ENCODE measurements at places on chromosomes 3 and 15.
A peak's percentile ranks its signal among the peaks of the same experiment; 100 is the strongest.

DNA sequence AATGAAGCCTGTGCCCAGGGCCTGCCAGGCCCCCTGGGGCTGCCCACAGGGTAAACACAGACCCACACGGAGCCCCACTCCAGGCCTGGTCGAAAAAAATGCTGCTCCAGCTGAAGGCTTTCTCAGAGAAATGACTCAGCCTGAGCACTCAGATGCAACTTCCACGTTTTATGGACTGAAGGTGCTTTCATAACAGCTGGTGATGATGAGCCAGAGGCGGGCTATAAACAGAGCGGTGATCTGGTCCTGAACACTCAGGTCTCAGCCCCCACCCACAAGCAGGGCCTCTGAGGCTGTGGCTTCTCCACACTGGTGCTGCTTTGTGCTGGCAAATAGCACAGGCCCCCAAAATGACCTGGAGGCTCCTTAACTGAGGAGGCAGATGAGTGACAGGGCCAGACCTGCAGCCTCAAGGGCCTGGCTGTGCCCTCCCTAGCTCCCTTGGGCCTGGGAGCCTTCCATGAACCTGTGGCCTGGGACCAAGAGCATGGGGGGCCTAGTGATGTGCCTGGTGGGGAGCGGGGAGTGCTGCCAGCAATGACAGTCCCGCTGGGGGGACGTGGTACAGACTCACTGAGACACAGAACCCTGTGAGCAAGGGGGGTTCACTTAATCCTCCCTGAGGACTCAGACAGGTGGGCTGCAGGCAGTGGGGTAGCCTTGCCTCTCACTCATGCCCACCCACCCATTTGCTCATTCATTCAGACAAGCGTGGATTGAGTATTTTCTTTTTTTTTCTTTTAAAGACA, 23.0 kb upstream of the FURIN start:
- DNase-seq = peak; percentile 90

DNA sequence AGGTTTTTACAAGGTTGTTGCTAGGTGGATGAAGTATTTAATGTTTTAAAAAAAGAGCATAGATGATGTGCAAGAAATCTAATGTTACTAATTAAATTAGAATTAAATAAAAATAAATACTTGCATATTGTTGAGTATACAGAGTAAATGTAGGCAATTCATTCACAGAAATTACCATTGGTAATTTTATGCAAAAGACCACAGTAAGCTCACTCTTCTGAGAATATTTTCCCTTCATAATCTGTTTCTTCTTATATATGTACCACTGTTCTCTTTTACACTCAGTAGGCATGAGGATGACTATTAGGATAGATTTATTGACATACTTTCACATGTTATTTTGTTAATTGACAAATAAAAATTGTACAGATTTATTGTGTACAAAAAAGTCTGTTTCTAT, 681.2 kb upstream of the NECTIN3 start:
- no peak for DNase-seq

DNA sequence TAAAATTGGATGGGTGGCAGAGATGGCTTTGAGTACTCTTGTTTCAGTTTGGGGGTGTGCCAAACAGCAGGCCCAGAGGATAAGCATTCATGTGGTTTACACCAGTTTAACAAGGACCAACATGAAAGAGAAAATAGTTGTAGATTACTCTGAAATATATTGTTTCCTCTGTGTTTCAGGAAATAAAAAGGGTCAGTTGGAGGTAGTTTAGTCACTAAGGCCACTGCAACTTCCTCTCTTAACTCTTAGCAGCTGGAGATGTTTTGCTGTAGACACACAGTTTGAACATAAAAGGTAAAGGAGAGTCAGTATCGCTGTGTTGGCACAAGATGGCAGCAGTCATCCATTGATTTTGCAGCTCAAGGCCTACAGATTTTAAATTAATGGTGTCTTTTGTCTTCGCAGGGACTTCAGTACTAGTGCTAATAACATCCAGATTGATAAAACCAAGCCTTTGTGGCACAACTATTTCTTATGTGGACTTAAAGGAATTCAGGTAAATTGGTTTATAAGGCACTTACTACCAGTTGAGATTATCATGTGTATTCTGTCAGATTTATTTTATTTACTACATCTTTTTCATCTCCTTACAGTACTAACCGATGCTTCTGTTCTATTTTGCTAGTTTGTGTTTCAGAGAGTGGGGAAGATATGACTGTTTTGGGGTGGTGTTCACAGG, 65.5 kb downstream of the GALK2 start:
- peak; percentile 68 for DNase-seq

GRCh38 chr3:127454051-127454450, 136.5 kb downstream of the TPRA1 start:
- DNase-seq = no peak

DNA sequence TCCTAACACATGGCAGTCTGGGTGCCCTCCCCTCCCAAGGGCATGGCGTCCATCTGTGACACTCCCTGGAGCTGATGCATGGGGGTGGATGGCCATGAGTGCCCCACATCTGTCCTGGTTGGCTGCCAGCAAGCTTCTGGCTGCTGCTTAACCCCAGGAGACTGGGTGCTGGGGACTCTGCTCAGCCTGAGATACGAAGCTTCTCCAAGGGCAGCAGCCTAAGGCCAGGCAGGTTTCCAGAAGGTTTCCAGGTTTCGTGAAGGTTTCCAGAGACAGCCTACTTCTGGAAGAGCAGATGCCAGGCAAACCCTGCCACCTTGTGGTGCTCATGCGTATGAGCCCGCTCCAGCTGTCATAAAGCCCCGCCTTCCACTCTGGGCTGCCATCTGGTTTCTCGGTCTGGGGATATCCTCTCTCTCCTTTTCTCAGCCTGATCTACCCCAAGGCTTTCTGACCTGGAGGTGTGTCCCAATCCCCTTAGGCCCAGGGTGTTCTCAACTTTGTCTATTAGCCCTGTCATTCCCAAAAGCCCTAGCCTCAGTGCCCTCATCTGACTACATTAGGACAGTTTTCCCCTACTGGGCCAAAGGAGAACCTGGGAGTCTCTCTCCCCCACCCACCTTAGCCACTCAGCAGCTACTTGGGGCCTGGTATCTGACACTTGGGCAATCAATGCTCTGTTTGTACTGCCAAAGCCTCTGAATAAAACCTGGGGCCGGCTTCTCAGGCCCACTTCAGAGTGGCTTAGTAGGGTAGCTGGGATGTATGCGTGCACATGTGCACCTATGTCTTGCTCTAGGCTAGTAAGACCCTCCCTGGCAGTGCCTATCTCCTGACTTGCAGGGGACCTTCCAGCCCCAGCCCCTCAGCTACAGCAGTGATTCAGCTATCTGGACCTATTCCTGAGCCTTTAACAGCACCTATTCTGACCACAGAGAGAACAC, 12.0 kb downstream of the MRPL46 start:
- peak; percentile 76 for DNase-seq

GRCh38 chr3:23991683-23992628, 46.9 kb downstream of the NR1D2 start:
- peak; percentile 79 for DNase-seq

DNA sequence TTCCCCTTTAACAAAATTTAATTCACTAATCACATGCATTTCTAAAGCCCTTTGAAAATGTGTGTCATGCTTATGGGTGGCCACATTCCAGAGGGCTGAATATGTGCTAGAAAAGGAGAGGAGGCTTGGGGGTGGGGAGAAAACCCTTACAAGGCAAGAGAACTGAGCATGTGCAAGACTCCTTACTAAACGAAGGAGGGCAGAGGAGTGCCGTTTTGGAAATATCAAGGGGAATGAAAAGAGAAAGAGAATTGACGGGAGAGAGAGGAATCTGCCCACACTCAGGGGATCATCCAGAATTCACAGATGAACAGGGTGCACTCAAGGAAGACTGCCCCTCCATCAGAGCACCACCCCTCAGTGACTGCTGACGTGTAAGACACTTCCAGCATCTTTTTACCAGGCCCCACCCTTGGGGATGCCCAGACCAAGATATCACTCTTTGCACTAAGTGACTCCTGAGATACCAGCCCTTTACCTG, 37.9 kb upstream of the TSC22D2 start:
- DNase-seq = peak; percentile 98

DNA sequence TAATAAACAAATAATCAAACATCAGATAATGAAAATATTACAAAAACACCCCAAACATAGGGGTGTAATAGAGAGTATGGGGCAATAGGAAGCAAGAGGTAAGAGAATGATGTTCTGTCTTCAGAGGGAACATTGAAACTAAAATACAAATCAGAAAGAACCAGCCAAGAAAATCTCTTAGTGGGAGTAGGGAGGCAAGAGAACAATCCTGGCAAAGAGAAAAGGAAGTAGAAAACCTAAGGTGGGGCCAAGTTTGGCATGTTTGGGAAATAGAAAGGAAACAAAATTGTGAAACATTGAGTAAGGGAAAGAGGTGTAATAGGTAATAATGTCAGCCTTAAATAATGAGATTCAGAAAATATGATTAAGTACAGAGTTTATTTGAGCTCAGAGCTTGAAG, 467.1 kb downstream of the RBMS3 start:
- DNase-seq = peak; percentile 22

DNA sequence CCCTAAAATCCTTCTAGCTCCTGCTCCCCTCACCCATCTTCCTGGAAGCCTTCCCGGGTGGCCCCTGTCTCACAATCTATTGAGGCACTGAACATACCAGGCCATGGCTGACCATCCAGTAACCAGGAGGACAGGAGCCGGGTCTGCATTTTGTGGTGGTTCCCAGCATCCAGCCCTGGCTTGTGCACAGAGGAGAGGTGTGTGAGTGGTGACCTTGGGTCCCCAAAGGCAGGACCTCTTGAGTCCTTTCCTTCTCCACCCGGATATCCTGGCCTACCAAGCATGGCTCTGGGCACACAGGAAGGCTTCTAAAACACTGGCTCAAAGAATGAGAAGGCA, 7.8 kb downstream of the CSK start:
- no peak for DNase-seq

DNA sequence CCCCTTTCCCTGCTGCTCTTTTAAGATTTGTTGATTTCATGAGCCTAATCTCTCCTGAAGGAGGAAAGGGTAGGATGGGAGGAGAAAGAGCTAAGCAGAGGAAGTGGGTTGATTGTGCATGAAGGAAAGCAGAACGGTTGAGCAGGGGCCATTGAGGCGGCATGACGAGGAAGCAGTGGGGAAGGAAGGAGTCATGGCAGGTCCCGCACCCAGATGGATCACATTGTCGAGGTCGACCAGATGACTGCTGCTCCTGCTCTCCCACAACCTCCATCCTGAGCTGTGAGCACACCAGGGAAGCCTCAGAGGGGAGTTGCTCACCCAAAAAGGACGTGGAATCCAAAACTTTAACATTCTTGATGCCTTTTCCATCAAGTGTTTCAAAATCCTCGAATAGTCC, 42.8 kb downstream of the ABTB1 start:
- no peak for DNase-seq

- DNase-seq = no peak
These were observed 1.0 kb downstream of the UBE2E1 start for GRCh38 chr3:23806534-23807423.

DNA sequence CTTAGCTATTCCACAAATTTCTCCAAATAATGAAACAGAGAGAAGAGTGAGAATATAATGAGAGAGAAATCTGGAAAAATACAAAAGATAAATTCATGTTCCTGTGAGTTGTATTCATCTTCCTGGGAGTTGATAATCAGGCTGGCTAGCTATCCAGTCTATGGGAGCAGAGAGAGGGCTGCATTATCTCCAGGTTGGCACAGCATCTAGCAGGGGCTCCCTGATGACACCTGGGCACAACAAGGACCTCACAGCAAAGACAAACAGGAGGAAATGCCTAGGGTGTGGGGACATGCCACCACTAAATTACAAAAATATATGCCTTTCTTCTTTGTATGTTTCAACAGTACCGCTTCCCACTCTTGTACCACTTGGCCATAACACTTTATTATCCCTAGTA, 1.9 kb downstream of the EHD4 start:
- DNase-seq = no peak

- no peak for DNase-seq
These were observed 14.9 kb upstream of the TBC1D23 start for GRCh38 chr3:100245927-100246326.

All from epithelial cell of esophagus (primary cell).